ENCODE measurements at places on chromosomes 13 and 19. TPM values are rescaled to one million over a fixed set of nuclear protein-coding genes. Genes with fewer than 3 reads are reported as not detected.

GRCh38 chr13:110454956-110455355, 106.6 kb downstream of the RAB20 start:
- H3K4me3 ChIP-seq, result no peak overlapping the region
- no peak for DNase-seq
- no peaks in the 10 kb centered on the region for H3K36me3 ChIP-seq
- no peaks in the 10 kb centered on the region for H3K4me1 ChIP-seq

Gene SRRM5
- total RNA-seq, result 0.10 TPM

DNA sequence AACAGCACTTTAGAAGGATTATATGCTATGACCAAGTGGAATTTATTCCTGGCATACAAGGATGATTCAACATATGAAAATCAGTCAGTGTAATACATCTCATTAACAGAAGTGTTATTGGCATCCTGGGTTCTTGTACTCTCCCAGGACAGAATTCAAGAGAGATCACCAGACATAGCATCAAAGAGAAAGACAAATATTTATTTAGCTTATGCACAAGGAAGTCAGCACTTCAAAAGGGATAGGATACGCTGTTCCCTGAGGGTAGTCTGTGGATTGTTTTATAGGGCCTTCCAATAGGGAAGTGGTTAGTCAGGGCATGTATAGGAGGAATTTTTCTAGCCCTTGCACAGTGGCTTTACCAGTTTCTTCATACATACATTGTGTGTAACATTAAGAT, 1238.0 kb downstream of the PCDH17 start:
- H3K36me3 ChIP-seq, result no peaks in the 10 kb centered on the region
- no peak for DNase-seq
- no peaks in the 10 kb centered on the region for H3K27me3 ChIP-seq
- H3K4me3 ChIP-seq, result no peak overlapping the region

Gene OR7A5
- not detected for total RNA-seq

Gene SIAH3
- total RNA-seq, result not detected
